GM23338 (cell line): ENCODE measurements at places on chromosomes 12 and 14. TPM values are rescaled to one million over a fixed set of nuclear protein-coding genes. Genes with fewer than 3 reads are reported as not detected.
A peak's percentile ranks its signal among the peaks of the same experiment; 100 is the strongest.

DNA sequence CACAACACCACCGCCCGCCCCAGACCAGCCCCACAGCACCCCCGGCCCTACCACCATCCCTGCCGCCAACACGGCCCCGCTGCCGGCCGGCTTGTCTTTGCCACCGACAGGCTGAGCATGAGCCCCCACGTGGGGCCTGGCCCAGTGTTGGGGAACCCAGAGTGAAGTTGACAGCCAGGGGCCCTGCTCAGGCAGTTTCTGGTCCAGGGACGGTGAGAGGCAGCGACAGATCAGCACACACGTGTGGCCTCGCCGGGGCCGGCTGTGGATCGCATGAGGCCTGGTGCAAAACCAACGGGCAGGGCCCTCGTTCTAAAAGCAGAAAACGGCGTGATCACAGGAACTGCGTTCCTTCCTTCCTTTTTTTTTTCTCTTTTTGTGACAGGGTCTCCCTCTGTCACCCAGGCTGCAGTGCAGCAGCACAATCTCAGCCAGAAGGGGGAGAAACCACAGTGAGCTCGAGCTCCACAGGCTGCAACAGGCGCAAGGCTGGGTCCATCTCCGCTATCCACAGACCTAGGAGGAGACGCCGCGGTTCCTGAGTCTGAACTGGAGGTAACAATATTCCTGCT lies 50.5 kb upstream of the FBRSL1 start:
- DNase-seq = no peak
- H3K36me3 ChIP-seq = no peaks in the 10 kb centered on the region
- H3K27ac ChIP-seq = no peak overlapping the region
- no peaks in the 10 kb centered on the region; the same call in 1 of the 2 replicates for H3K4me1 ChIP-seq
- H3K4me3 ChIP-seq = no peak overlapping the region

GRCh38 chr14:105348169-105348944 lies 33.8 kb downstream of the PACS2 start:
- no peaks in the 10 kb centered on the region for H3K36me3 ChIP-seq
- no peaks in the 10 kb centered on the region for H3K27me3 ChIP-seq
- H3K27ac ChIP-seq = no peak overlapping the region
- no peaks in the 10 kb centered on the region for H3K4me1 ChIP-seq

DNA sequence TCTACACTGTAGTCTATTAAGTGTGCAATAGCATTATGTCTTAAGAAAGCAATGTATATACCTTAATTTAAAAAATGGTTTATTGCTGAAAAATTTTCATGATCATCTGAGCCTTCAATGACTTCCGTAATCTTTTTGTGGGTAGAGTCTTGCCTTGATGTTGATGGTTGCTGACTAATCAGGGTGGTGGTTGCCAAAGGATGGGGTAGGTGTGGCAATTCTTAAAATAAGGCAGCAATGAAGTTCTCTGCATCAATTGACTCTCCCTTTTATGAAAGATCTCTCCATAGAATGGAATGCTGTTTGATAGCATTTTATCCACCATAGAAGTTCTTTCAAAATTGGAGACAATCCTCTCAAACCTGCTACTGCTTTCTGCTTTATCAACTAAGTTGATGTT lies 41.1 kb downstream of the BBS10 start:
- no peak for DNase-seq
- peaks cover 4% of the 10 kb centered on the region for H3K4me1 ChIP-seq
- H3K27me3 ChIP-seq = no peaks in the 10 kb centered on the region
- no peak overlapping the region for H3K27ac ChIP-seq

DNA sequence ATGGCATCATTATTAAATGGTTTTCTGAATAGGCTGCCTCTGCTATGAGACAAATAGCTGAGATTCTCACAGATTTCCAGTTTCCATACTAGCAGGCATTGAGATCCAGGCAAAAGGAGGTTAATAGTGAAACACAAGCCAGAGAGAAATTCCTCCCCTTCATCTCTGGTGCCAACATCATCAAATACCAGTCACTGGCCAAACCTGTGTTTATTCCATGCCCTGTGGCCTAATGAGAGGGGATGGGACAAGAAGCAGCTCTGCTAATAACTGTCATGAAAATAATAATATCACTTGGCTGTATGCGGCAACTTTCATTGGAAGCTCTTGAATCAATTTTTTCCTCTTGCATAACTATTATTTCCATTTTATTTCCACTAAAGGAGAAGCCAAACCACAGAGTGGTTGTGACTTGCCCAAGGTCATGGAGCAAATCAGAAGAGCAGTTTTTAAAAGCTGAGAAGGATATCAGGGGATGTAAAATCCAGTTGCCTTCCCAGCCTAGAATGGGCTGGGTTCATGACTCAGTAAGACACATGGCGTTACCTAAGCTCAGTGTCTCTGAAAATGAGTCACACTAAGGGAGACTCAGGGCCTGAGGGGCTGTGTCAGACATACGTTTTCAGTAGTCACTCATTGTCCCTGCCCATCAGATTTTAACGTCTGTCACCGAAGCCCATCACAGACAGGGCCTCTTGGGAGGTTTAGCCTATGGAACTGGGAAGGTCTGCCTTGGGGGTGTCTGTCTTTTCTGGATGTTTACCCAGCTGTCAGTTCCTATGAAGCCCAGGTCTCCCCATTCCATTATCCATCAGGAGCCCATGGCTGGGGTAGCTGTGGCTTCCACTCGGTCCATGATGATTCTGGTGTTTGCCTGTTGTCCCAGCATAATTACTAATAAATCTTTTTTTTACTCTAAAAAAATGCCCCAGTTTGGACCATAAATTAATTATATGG lies 208.8 kb upstream of the EEA1 start:
- H3K4me3 ChIP-seq = no peak overlapping the region
- H3K36me3 ChIP-seq = no peaks in the 10 kb centered on the region
- H3K27ac ChIP-seq = no peak overlapping the region
- no peak for DNase-seq
- H3K27me3 ChIP-seq = no peaks in the 10 kb centered on the region

TESPA1 gene
- total RNA-seq = not detected in 2 replicates

DNA sequence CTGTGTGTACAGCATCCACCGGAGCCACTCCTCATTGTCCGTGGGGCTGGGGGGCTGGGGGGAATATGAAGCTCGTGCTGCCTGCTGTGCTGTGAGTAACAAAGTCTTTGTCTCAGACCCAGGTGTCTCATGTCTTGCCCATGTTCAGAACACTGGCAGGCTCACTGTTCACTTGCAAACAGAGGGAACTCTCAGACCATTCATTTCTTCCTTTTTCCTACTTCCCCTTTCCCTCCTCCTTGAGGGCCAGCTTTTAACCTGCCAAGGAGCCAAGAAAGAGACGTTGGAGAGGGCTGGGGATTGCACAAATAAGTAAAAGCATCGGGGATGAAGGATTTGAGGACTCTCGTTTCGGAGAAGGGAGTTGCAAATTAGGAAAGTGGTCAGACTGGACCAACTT lies 21.6 kb downstream of the GPR132 start:
- no peak overlapping the region for H3K4me3 ChIP-seq
- H3K27ac ChIP-seq = no peak overlapping the region
- H3K27me3 ChIP-seq = no peaks in the 10 kb centered on the region
- no peak for DNase-seq

GRCh38 chr14:30373526-30373925 lies 185.4 kb upstream of the G2E3 start:
- H3K36me3 ChIP-seq = no peaks in the 10 kb centered on the region
- H3K4me1 ChIP-seq = no peaks in the 10 kb centered on the region
- no peak overlapping the region for H3K27ac ChIP-seq

GRCh38 chr12:80582431-80582830 lies 125.0 kb upstream of the MYF6 start:
- H3K4me1 ChIP-seq = no peaks in the 10 kb centered on the region
- H3K27ac ChIP-seq = no peak overlapping the region
- H3K36me3 ChIP-seq = no peaks in the 10 kb centered on the region

FAM177A1 gene
- 21.0 and 22.8 TPM in 2 replicates for total RNA-seq

DNA sequence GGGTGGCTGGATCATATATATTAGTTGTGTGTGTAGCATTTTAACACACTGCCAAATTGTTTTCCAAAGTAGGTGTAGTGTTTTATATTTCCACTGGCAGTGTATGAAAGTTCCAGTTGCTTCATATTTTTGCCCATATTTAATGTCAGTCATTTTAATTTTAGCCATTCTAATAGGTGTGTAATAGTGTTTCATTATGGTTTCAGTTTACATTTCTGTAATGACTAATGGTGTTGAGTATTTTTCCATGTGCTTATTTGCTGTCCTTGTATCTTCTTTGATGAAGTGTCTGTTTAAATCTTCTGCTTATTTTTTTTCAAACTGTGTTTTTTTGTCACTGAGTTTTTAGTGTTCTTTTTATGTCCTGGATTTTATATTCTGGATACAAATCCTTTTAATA lies 8.7 kb downstream of the TBC1D15 start:
- no peaks in the 10 kb centered on the region for H3K4me1 ChIP-seq
- H3K4me3 ChIP-seq = no peak overlapping the region
- no peaks in the 10 kb centered on the region for H3K36me3 ChIP-seq
- H3K27ac ChIP-seq = no peak overlapping the region

GRCh38 chr14:55398679-55399078 lies 13.0 kb downstream of the ATG14 start:
- DNase-seq = no peak
- no peaks in the 10 kb centered on the region for H3K36me3 ChIP-seq
- no peak overlapping the region for H3K4me3 ChIP-seq
- no peak overlapping the region for H3K27ac ChIP-seq
- no peaks in the 10 kb centered on the region for H3K4me1 ChIP-seq

KRT6A gene
- not detected in 2 replicates for total RNA-seq

SDS gene
- not detected in 2 replicates for total RNA-seq

- H3K4me1 ChIP-seq = peaks cover 7% of the 10 kb centered on the region
- H3K27ac ChIP-seq = no peak overlapping the region
- H3K36me3 ChIP-seq = no peaks in the 10 kb centered on the region
- H3K27me3 ChIP-seq = no peaks in the 10 kb centered on the region
- H3K4me3 ChIP-seq = no peak overlapping the region
- no peak for DNase-seq
These were observed 268.7 kb downstream of the ZFP36L1 start for GRCh38 chr14:68523989-68524725.

DNA sequence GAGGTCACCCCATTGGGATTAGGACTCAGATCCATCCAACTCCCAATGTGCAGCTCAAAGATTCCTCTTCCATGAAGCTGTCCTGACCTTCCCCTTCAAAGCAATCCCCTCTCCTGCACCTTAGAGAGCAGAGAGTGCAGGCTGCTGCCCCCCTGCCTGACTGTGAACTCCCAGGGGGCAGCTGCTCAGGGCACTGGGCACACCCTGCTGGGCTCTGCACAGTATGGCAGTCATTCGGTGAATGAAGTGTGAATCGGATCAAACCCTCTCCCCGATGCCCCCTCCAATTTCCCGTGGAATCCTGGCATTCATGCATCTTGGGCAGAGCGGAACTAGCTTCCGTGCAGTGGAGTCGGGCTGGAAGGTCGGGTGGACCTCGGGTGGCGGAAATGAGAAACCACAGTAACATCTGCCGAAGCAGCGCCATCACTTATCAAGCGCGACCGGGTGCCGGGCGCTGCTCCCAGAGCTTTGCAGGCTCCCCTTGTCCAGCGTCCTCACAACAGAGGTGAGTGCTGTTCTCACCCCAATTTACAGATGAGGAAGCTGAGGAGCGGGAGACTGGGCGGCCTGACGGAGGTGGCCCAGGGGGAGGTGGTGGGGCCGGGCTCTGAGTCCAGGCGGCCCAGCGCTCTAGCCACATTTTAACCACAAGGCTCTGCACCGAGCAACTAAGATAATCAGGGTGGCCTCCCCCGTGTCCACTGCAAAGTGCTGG lies 14.7 kb downstream of the GALNT9 start:
- no peak overlapping the region for H3K27ac ChIP-seq
- H3K4me1 ChIP-seq = no peaks in the 10 kb centered on the region
- no peak for DNase-seq
- no peaks in the 10 kb centered on the region for H3K27me3 ChIP-seq

- H3K36me3 ChIP-seq = no peaks in the 10 kb centered on the region
- no peak for DNase-seq
- H3K27ac ChIP-seq = no peak overlapping the region
- H3K4me3 ChIP-seq = no peak overlapping the region
- no peaks in the 10 kb centered on the region for H3K4me1 ChIP-seq
- no peaks in the 10 kb centered on the region for H3K27me3 ChIP-seq
These were observed 85.4 kb downstream of the CHGA start for GRCh38 chr14:93008381-93008780.

GRCh38 chr12:49092086-49092815 lies 2.4 kb downstream of the DHH start:
- peaks cover 51% of the 10 kb centered on the region for H3K4me1 ChIP-seq
- peaks cover 92% of the 10 kb centered on the region for H3K27me3 ChIP-seq
- H3K4me3 ChIP-seq = peak overlapping the region; percentile 53

- H3K27me3 ChIP-seq = no peaks in the 10 kb centered on the region
- no peak for DNase-seq
- no peaks in the 10 kb centered on the region for H3K36me3 ChIP-seq
- H3K4me3 ChIP-seq = no peak overlapping the region
- H3K4me1 ChIP-seq = peaks cover 5% of the 10 kb centered on the region; the same call in 1 of the 2 replicates
- H3K27ac ChIP-seq = no peak overlapping the region
These were observed 64.2 kb downstream of the MBIP start for GRCh38 chr14:36256126-36256801.

DNA sequence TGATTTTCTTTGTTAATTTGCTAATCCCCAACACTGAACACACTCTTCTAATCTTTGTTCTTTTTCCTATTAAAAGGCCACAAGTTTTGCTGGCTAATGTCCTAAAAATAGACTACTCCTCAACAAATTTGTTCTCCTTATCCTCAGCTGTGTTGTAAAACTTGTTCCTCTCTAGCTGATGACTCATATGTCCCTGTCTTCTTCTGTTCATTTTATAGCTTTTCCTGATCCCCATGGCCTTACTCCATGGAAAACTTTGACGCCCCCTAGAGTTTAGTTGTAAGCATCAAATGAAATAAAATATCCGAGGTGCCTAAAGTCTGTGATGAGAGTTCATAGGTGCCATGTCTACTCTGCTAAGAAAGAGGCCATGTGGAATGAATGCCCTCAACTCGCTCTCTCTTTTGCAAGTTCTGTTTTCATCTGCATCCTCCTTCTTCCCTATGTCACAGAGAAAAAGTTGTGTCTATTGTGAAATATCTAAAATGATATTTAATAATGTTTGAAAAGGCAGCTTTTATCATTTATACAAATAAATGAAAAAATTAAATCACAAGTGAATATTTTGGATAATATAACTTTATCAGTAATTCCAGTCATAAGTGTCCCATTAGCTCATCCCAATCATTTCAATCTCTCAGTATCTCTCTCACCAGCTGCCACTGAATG lies 237.9 kb downstream of the IPO8 start:
- no peaks in the 10 kb centered on the region for H3K4me1 ChIP-seq
- no peak overlapping the region for H3K4me3 ChIP-seq
- DNase-seq = peak; percentile 72
- H3K36me3 ChIP-seq = no peaks in the 10 kb centered on the region
- H3K27ac ChIP-seq = no peak overlapping the region
